Right lung (tissue), 10 donors: ENCODE measurements at places on chromosomes 1 and 21. TPM values are rescaled to one million over a fixed set of nuclear protein-coding genes. Genes with fewer than 3 reads are reported as not detected.

MTHFR gene
- polyA plus RNA-seq, result 21.2 TPM

DNA sequence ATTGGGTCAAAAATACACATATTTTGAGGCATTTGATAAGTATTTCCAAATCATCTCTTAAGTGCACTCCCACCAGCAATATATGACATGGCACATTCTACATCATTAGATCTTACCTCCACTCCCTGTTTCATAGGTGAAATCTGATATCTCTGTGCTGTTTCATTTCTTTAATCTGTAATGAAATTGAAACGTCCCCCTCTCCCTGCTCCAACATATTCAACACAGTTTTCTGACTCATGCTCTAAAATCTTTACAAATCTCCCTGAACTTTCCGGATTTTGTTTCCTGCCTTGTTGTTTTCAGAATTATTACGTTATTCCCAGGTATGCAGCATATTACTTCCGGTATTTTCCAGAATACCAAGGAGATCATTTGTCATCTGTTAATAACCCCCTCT, 66.1 kb upstream of the AKT3 start:
- DNase-seq, result no peak

GRCh38 chr1:53299233-53299632, 28.6 kb downstream of the LRP8 start:
- DNase-seq, result no peak

SLC35F3 gene
- 1.8 TPM for polyA plus RNA-seq

PTTG1IP gene
- 221 TPM for polyA plus RNA-seq

DNA sequence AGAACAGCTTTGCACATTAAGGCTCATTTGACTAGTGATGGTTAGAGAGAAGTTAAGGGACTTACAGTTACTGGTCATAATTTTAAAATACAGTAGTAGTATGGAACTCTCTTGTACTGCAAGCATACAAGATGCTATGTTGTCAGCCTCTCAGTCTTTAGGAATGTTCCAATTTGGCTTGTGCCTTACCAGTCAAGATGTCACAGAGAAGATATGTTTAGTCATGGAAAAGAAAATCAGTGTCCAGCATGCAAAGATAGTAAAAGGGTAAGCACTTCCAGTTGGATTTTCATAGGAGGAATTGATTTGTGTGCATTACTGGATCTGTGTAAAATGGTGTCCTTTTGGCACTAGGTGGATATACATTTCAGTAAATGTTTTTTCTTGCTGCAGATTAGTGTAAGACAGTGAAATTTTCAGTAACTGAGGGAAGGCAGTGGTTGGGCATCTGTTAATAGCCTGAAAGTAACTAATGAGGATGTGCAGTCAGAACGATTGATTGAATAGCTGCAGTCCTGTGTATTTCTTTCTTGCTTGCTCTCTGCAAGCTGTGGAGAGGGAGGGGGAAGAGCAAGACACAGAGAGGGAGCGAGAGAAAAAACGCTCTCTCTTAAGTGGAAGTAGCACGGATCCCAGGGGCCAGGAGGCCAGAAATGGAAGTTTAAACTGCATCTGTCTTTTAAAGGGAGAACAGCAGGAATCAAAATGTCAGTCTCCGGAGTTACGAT, 108.2 kb downstream of the CLEC20A start:
- no peak for DNase-seq

CASQ1 gene
- polyA plus RNA-seq, result 0.31 TPM

- no peak for DNase-seq
These were observed 26.4 kb upstream of the ROR1 start for GRCh38 chr1:63747445-63747844.
